ENCODE measurements at places on chromosomes 6 and 20.

DNA sequence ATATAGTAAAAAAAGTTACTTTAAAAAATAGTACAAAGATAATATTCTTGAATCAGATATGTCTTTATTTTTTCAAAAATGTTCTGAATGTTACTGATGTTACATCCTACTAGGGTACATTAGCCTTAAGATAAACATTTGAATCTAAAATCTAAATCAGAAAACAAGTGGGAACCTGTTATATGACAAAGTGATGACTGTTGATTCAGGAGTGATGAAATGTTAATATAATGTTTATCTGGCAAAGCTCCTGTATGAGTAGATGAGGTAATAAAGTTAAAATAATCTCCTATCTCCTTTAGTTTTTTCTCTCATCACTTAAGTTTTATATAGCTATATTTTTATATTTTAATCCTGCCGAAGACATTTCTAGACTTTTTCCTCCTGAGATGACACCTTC, 4.2 kb downstream of the DOP1A start:
- H3K4me3 ChIP-seq, result no peak overlapping the region
- peaks cover 14% of the 10 kb centered on the region for H3K36me3 ChIP-seq
- H3K27ac ChIP-seq, result no peak overlapping the region

DNA sequence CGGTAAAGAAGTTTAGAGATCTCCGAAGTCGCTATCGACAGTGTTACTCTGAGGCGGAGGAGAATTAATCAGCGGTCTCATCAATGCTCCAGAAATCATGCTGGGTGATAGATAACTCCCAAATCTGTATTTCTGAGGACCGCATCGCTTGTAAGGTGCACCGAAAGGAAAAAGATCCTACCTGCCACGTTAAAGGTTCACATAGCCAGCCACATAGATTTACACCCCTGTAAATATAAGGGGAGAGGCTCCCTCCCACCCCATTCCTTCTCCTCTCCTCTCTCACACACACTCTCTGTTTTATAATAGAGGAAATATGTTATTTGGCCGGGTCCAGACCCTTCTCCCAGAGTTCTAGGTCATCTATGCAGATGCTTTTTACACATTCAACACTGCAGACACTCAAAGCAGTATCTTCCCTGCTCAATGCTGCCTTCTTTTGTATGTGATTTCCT, 620 bp upstream of the DEK start:
- H3K4me3 ChIP-seq, result peak overlapping the region; percentile 83
- peaks cover 40% of the 10 kb centered on the region for H3K4me1 ChIP-seq
- DNase-seq, result no peak
- H3K27ac ChIP-seq, result peak overlapping the region; percentile 96

DNA sequence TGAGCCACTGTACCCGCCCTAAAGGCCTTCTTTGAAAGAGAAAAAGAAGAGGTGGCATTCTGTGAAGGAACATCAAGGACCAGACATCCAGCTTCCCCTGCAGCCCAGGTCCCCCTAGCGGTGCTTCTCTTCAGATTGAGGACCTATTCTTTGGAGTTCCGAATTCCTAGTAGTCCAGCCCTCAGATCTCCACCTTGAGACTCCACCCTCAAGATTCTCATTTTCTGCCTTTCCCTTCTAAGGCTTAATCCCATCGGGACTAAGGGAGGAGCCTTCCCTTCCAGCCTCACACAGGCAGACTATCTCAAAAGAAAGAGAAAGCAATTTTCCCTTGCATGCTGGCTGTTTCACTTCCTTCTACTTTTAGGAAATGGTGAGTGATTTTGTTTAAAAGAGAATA, 32.5 kb downstream of the MUC22 start:
- peaks cover 7% of the 10 kb centered on the region for H3K4me1 ChIP-seq
- no peak overlapping the region for H3K27ac ChIP-seq
- no peaks in the 10 kb centered on the region for H3K36me3 ChIP-seq
- DNase-seq, result peak; percentile 23

DNA sequence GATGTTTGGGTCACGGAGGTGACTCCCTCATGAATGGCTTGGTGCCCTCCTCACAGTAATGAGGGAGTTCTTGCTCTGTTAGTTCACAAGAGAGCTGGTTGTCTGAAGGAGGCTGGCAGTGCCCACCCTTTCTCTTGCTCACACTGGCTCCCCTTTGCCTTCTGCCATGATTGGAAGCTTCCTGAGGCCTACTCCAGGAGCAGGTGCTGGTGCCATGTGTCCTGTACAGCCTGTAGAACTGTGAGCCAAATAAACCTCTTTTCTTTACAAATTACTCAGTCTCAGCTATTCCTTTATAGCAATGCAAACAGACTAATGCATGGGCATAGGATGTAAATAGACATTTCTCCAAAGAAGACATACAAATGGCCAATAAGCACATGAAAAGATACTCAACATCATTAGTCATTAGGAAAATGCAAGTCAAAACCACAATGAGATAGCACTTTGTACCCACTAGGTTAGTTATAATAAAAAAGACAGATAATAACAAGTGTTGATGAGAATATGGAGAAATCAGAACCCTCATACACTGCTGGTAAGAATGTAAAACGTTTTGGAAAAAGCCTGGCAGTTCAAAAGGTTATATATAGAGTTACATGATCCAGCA, 17.7 kb downstream of the C20orf203 start:
- no peak overlapping the region for H3K27ac ChIP-seq
- H3K36me3 ChIP-seq, result no peaks in the 10 kb centered on the region
- H3K4me3 ChIP-seq, result no peak overlapping the region
- no peaks in the 10 kb centered on the region for H3K27me3 ChIP-seq
- DNase-seq, result no peak
- peaks cover 13% of the 10 kb centered on the region for H3K4me1 ChIP-seq

GRCh38 chr6:68296126-68296525, 339.0 kb upstream of the ADGRB3 start:
- no peak for DNase-seq
- no peak overlapping the region for H3K27ac ChIP-seq
- no peak overlapping the region for H3K4me3 ChIP-seq
- H3K36me3 ChIP-seq, result no peaks in the 10 kb centered on the region
- H3K27me3 ChIP-seq, result no peaks in the 10 kb centered on the region

- no peaks in the 10 kb centered on the region for H3K4me1 ChIP-seq
- DNase-seq, result no peak
- H3K4me3 ChIP-seq, result no peak overlapping the region
- H3K36me3 ChIP-seq, result no peaks in the 10 kb centered on the region
Measured at GRCh38 chr6:4347877-4348276, 212.5 kb upstream of the ECI2 start.

DNA sequence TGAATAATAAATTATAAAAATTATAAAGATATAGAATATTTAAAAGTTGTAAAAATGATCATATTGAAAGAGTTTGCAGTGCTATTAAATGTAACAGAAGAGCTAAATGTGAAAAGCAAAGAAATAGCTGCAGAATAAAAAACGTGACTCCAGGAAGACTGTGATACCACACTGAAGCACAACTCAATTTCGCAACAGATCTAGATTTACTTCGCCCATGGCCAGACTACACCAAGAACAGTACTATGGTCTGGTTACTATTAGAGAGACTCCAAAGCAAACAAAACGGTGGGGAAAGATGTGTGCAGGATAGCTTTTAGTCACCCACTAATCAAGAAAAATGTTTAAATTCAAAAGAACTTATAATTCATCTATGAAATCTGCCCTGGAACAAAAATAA, 1.9 kb downstream of the CHD6 start:
- peaks cover 51% of the 10 kb centered on the region for H3K4me1 ChIP-seq
- peak overlapping the region; percentile 86 for H3K4me3 ChIP-seq
- no peaks in the 10 kb centered on the region for H3K27me3 ChIP-seq
- no peaks in the 10 kb centered on the region for H3K36me3 ChIP-seq
- DNase-seq, result no peak

DNA sequence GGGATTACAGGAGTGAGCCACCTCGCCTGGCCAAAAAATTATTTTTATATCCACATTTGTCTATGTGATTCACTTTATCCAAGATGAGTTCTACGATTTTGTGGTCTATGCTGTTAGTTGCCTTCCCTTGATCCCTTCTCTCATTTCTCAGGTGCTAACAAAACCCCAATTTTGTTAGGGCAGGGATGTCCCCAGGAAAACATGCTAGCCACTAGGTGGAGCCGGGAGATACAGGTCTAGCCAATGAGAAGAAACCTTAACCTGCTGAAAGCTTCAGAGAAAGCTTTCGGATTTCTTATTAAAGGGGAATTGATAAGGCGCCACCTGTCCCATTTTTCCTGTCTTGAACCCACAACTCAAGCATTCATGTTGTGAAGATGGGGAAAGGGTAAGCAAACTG, 167.4 kb upstream of the OLIG3 start:
- H3K27ac ChIP-seq, result no peak overlapping the region
- H3K36me3 ChIP-seq, result no peaks in the 10 kb centered on the region
- DNase-seq, result peak; percentile 44
- no peak overlapping the region for H3K4me3 ChIP-seq
- H3K4me1 ChIP-seq, result peaks cover 32% of the 10 kb centered on the region

GRCh38 chr20:50716518-50716917, 14.9 kb upstream of the PARD6B start:
- H3K36me3 ChIP-seq, result no peaks in the 10 kb centered on the region
- peaks cover 2% of the 10 kb centered on the region for H3K4me1 ChIP-seq
- no peak for DNase-seq
- H3K4me3 ChIP-seq, result no peak overlapping the region
- peaks cover 11% of the 10 kb centered on the region for H3K27me3 ChIP-seq
- H3K27ac ChIP-seq, result no peak overlapping the region

DNA sequence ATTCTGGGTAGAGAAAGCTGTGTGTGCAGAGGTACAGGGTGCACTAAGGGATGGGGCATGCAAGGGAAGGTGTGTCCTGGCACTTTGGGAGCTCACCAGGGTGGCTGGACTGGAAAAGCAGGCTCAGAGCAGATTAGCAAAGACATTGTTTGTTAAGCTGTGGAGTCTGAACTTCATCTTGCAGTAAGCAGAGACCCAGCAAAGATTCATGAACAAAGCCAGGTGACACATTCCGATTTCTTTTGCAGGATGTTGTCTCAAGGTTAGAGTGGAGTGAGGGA, 28.8 kb downstream of the DUSP22 start:
- H3K4me1 ChIP-seq, result peaks cover 16% of the 10 kb centered on the region
- no peak for DNase-seq
- no peak overlapping the region for H3K27ac ChIP-seq
- no peak overlapping the region for H3K4me3 ChIP-seq
- H3K27me3 ChIP-seq, result no peaks in the 10 kb centered on the region

DNA sequence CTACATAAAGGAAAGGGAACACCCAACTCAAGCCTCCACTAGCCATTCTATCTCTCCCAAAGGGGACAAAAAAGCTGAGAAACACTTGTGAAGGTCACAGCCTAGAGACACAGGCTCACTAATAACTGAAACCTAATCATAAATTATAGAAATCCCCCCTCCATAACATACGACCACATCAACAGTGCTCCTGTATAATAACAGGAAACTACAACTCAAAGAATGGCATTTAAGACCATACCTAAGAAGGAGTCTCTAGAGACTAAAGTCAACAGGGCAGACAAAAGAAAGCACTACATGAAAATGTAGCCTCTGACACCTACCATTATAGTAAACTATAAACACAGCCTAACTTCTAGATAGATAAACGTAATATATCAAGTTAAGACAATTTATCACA, 82.7 kb downstream of the THEMIS start:
- no peaks in the 10 kb centered on the region for H3K27me3 ChIP-seq
- H3K4me1 ChIP-seq, result peaks cover 78% of the 10 kb centered on the region
- H3K36me3 ChIP-seq, result peaks cover 24% of the 10 kb centered on the region
- no peak for DNase-seq

DNA sequence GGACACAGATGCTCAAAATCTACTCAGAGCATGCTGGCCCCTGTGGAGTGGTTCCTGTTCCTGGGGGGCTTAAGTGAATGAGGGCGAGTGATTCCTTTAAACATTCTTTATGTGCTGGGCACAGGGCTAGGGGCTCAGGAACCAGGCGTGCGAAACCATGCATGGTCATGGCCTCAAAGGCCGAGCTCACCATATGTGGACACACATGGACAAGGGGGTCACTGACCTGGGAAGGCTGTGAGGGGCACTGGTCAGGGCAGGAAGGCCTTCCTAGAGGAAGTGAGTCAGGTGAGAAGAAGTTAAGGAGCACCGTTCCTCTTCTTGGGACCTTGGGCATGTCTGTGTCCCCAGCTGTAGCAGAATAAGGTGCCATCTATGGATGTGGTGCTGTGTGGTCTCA, 74.6 kb upstream of the BHLHE23 start:
- no peak overlapping the region for H3K27ac ChIP-seq
- H3K27me3 ChIP-seq, result peaks cover 24% of the 10 kb centered on the region
- no peaks in the 10 kb centered on the region for H3K4me1 ChIP-seq

DNA sequence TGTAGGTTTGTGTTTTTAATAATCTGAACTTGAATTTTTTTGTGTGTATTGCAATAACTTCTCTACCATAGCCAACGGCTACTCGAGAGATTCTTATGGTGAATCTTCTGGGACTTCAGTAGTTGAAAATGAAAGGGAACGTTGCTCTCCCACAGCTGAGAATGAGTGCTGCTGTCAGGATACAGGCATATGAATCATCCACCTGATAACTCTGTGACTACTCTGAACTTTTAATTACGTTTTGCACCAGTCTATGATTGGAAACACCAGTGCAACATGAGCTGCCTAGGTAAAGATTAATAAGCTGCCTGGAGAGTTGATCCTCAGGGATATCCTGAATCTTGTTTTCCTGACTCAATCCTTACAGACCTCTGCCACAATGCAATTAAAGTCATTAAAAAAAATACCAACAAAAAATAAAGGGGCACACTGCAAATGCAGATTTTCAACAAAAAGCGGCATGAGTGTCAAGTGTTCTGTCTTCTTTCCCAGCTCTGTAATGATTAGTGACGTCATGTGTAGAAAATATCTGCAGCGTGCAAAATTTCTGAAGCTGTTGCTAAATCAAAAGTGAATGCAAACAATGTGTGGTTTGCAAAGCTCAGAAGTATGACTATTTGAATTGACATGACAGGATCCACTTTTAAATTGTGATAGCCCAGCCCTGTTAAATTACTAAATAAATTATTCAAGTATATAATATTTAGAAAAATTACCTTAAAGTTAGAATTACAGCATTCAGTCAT, 432.2 kb downstream of the HTR1B start:
- no peak for DNase-seq
- H3K27me3 ChIP-seq, result no peaks in the 10 kb centered on the region
- H3K36me3 ChIP-seq, result no peaks in the 10 kb centered on the region
- H3K4me1 ChIP-seq, result no peaks in the 10 kb centered on the region
- H3K27ac ChIP-seq, result no peak overlapping the region
- no peak overlapping the region for H3K4me3 ChIP-seq

DNA sequence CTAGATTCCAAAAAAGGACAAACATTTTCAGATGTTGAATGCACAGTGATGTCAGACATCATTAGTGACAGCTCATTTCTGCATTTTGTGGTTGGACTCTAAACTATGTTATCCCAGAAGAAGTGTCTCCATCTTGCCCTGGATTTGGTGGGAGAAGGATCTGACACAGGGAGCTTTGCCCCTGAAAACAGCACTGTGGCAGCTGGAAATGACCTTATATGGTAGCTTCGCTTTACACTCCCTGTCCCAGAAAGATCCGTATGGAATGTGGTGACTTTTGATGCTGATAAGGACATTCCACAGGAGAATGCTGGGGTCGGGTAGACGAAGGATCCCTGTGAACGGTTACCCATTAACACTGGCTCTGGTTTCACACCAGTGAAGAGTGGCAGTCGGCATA, 87.2 kb upstream of the EDN1 start:
- no peak overlapping the region for H3K27ac ChIP-seq
- peaks cover 5% of the 10 kb centered on the region for H3K27me3 ChIP-seq
- peaks cover 7% of the 10 kb centered on the region for H3K4me1 ChIP-seq
